ENCODE measurements at places on chromosomes 3 and 15.

DNA sequence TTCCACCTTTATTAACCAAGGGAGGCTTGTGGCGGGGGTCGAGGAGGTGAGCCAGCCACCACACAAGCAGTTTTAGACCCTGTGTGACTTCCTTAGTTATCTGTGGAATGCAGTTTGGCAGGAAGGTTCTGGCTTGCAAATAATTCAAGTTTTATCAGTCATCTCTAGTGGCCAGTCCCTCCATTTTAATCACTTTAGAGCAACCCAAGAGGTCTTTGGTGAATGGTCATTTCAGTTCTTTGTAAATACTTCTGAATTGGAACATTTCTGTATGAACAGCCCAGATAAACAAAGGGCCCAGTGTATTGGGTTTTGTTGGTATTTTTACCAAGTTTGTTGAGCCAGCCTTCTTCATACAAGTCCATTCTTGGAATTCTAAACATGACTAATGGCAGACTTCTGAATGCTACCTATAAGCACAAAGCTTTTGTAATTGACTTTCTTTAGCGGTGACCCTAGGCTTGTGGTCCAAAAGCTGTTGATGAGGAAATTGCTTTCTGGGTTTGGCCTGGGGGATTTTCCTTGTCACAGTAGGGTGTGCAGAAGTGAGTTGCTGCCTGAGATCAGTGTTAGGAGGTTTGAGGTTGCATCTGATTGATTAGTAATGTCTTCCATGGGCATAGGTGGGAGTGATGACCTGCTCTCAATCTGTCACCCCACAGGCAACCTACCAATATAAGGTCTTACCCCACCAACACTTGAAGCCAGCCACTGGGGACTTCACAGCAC, 193.3 kb upstream of the TOPAZ1 start:
- peak; percentile 89 for DNase-seq

DNA sequence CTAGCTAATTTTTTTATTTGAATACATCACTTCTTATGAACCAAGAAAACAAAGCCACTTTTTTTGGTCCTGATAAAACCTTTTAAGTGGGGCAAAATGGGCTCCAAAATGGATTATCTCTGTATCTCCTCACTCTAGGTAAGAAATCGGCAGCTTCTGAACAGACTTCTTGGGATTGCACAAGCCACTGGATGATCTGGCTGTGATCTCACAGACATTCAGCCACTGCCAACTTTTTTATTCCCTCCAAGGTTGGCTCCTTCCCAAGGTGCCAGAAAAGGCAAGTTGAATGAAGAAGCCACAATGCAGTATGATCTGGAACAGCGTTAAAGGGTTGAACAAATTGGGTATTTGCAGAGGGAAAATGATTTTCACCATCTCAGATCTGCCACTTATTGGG, 73.2 kb downstream of the PRICKLE2 start:
- DNase-seq: no peak

DNA sequence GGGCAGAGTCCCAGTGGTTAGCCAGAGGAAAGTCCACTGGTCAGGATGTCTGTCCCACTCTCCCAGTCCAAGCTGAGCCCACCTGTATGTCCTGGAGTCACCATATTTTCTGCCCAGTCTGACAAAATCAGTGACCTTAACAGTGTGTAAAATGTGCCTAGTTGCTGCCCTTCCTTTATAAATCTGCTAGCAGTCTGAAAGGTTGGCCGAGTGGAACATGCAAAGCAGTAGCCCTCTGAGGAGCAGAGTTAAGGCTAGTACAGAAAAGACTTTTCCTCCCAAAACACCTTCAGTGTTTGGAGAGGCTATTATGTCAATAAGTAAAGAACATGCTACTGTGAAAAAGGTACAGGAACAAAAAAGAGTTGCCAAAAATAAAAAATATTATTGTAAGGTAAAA, 15.3 kb downstream of the TTC21A start:
- DNase-seq: no peak

- DNase-seq: peak; percentile 50
Observed at GRCh38 chr15:94324117-94324826, 92.9 kb downstream of the MCTP2 start.

- DNase-seq: no peak
Observed at GRCh38 chr15:98163319-98164045, 203.0 kb downstream of the ARRDC4 start.

GRCh38 chr3:177561769-177562392, 364.6 kb upstream of the TBL1XR1 start:
- DNase-seq: no peak

DNA sequence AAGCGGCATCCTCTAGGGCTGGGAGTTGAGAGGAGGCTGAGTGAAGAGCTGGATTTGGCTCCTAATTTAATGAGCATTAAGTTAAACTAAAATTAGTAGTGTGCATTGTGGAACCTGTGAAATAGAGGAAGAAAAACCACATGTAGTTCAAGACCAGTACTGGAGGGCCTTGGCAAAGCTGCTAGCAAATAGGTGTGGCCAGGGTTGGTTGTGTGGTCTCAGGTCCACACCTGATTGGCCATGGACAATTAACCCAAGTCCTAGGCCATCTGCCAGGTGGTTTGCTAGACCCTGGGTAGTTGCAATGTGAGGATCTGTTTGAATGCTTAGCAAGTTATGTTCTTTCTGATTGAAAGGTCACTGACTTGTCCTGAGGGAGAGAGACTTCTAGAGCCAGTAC, 275.5 kb downstream of the PDCD6IP start:
- DNase-seq: no peak

All from foreskin melanocyte (primary cell).